ENCODE measurements at places on chromosomes 3 and 15.

GRCh38 chr3:116442331-116443021 lies 2.8 kb downstream of the LSAMP start:
- no peak for DNase-seq

- no peak for DNase-seq
Observed at GRCh38 chr15:70049701-70050301, 47.9 kb downstream of the TLE3 start.

DNA sequence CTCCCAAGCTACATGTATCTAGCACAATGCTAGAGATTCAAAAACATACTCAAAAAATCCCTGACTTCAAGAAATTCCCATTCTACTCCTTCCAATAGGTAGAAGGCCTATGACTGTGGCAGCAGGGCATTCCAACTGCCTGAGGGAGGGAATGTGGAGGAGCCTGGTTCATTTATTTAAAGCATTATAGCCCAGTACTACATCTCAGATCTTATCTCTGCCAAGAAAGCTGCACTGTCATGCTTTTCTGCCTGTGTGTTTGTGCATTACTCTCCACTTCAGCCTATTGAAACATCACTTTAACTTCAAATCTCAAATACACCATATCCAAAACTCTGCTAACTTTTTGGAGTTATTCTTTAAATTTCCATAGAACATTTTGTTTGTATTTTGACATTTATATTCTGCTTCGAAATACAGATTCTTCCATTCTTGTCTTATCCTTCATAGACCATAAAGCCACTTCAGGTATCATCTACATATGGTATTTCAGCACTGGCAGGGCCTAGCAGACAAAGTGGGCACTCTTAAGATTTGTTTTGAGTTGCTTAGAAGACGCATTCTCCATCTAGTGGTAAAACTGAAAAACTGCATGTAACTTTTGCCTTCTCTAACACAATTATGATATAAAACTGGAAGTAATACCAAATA lies 59.1 kb upstream of the NEDD4 start:
- DNase-seq: peak; percentile 79

- peak; percentile 46 for DNase-seq
Observed at GRCh38 chr3:32780735-32781210, 37.0 kb upstream of the TRIM71 start.

GRCh38 chr3:94596887-94597566 lies 534.2 kb downstream of the NSUN3 start:
- DNase-seq: no peak

All from NCI-H524 (cell line).